ENCODE measurements at places on chromosomes 12 and 14.

GRCh38 chr12:3473844-3474243, 17.2 kb upstream of the PRMT8 start:
- no peak for DNase-seq

DNA sequence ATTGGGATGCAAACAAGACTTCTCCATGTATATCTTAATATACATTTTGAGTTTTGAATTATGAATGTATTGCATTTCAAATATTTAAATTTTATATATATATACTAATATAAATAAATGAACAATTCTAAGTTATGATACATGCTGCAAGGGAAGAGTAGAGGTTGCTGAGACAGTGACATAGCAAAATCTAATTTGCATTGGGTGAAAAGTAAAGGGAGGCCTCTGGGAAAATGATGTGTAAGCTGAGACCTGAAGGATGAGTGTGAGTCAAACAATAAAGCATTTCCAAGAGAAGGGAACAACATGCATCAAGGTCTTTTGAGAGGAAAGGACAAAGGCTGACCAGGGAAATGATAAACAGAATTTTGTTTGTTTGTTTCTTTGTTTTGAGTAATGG, 62.9 kb upstream of the PTPRQ start:
- DNase-seq: no peak

DNA sequence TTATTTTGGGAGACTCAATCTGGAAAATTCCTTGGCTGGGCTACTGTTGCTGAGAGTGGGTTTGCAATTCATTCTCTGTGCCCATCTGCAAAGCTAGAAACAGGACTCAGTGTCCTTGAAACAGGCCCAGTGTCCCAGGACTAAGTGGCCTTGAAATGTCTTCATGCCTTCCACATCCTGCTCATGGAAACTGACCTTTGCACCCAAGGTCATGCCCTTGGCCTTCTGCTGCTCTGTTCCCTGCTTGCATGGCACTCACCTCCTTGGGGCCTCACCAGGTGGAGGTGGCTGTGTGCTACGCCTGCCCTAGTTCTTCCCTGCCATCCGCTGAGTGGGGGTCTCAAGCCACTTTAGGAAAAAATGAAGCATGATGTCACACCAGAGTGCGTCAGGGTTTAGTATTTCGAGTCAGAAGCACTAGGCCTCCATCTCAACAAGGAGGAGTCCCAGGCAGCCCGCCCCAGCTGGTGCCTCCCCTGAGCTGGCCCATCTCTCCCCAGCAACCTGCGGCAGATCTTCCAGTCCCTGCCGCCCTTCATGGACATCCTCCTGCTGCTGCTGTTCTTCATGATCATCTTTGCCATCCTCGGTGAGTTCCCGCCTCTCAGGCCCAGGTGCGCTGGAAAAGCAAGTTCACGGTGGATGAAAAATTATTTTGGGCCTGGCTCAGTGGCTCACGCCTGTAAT, 48.1 kb downstream of the TPCN1 start:
- DNase-seq: no peak

DNA sequence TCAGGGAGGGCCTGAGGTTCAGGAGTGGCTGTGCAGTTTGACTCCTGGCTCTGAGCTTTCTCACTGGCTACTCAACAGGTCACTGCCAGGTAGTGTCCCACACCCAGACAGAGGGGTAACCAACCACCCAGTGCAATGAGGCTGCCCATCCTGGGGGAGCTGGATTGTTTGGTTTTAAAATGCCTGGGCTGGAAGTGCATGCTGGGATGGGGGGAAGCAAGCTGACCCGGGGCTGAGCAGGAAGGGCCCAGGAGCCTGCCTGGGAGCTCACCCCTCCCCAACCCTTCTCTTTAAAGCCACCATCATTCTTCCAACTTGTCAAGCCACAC, 12.6 kb upstream of the ABHD12B start:
- no peak for DNase-seq

- no peak for DNase-seq
Observed at GRCh38 chr14:55373784-55374705, 37.6 kb downstream of the ATG14 start.

DNA sequence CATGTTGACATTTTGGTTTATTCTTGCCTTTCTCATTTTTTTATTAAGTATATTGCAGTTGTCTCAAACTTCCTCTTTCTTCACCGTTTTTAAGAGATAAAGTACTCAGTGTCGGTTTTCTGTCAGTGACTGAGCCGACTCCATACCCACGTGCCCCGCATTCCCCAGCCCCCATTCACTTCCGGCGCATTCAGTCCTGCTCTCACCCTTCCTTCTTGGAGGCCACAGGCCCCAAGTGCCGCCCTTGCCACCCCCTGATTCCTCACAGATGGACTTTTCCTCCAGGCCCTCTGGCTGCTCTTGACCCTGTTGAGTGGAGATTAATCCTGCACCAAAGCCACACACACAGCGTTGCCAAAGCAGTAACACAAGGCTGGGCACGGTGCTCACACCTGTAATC, 19.1 kb upstream of the DNAH10 start:
- DNase-seq: no peak

- DNase-seq: no peak
Observed at GRCh38 chr12:64598831-64599230, 11.5 kb upstream of the RASSF3 start.

DNA sequence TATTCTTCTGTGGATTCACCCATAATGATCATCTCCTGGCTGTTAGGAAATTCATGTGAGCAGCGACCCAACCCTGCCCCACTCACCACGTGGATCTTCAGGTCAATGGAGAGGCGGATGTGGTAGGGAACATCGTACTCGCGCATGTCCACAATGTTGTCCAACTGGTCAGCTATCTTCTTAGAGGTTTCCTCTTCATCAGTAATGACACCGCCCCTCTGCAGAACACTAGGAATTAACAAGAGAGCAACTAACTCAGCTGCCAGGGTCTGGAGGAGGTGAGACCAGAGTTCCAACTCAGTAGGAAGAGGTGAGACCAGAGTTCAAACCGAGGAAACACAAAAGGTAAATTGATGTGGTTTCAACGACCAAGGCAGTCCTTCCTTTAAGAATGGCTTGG, 9.7 kb downstream of the POLE start:
- no peak for DNase-seq

DNA sequence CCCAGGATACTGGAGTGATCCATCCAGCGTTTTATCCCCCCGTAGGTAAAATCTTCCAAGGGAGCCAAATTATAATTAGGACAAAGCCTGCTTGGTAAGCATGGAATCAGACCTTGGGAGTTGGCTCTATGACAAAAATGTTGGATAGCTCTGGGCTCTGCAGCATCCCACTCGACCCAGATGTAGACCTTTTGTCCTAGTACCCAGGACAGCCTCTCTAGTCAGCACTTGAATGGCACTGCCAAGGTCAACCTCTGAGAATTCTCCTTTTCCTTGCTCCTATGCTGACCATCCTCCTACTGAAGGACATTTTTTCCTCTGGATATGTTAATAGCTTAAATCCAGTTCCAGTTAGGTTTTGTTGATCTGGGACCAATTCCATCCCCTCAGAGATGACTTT, 104.7 kb upstream of the SLC35F4 start:
- DNase-seq: no peak

DNA sequence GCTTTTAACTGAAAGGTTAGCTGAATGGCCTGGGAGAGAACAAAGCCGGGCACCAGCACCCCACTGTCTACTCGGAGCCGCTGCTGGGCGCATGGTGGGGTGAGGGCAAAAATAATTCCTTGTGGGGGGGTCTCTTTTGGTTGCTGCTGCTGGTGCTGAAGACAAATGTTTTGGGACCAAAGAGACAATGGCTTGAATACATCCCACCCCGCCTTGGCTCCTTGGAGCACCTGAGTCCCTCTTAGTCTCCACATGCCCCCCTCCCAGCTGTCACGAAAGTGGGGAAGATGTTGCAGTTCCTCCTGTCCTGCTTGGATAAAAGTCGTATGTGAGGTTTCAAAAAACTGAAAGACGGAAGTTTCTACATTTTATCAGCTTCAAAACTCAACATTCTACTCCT, 85.0 kb downstream of the PIWIL1 start:
- DNase-seq: no peak

GRCh38 chr12:63302269-63302940, 151.4 kb upstream of the AVPR1A start:
- no peak for DNase-seq

GRCh38 chr14:89787525-89787924, 167.0 kb downstream of the EFCAB11 start:
- no peak for DNase-seq

- DNase-seq: no peak
Observed at GRCh38 chr12:39923364-39923763, 182.5 kb downstream of the SLC2A13 start.

DNA sequence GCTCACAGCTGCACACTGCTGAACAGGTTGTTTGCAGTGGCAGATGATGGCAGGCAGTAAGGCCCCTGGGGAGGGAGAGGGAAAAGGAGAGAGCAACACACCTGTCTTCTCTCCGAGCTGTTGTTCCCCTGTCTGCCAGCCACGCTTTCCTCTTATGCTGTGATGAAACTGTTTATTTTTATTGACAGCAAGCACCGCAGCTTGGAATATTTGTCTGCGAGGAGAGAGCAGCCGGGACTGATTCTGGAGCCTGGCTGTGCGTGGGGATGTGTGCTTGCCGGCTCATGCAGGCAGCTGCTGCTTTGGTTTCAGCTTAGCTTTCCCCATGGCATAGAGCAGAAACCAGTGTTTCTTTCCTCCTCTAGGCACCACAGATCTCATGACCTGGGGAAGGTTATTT, 58.7 kb upstream of the KCNA5 start:
- DNase-seq: no peak

- DNase-seq: no peak
Observed at GRCh38 chr12:97336900-97337751, 125.5 kb upstream of the RMST start.

DNA sequence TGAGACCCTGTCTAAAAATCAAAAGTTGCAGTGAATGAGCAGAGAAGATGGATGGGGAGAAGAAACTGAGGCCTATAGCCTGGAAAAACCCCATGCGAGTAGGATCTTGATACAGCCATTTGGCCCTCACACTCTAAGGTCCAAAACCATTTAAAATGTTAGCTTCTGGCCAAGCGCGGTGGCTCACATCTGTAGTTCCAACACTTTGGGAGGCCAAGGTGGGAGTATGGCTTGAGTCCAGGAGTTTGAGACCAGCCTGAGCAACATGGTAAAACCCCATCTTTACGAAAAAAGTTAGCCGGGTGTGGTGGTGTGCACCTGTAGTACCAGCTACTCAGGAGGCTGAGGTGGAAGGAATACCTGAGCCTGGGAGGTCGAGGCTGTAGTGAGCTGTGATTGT, 19.8 kb downstream of the VRTN start:
- no peak for DNase-seq

GRCh38 chr14:75333606-75334548, 55.2 kb downstream of the FOS start:
- peak; percentile 21 for DNase-seq

- DNase-seq: no peak
Observed at GRCh38 chr14:99387880-99388279, 92.8 kb downstream of the SETD3 start.

DNA sequence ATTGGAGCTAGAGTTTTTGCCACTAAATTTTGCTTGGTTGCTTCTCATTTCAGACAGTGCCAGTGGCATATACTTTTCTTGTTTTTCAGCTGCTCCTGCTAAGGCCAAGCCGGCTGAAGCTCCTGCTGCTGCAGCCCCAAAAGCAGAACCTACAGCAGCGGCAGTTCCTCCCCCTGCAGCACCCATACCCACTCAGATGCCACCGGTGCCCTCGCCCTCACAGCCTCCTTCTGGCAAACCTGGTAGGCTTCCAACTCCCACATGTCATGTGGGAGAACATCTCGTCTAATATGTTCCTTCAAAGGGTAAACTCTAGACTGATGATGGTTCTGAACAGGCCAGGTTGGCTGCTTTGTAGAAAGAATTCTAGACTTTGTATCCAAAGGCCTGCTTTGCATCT, 11.0 kb downstream of the DLST start:
- no peak for DNase-seq

GRCh38 chr14:69953266-69953915, 74.2 kb downstream of the SMOC1 start:
- no peak for DNase-seq

DNA sequence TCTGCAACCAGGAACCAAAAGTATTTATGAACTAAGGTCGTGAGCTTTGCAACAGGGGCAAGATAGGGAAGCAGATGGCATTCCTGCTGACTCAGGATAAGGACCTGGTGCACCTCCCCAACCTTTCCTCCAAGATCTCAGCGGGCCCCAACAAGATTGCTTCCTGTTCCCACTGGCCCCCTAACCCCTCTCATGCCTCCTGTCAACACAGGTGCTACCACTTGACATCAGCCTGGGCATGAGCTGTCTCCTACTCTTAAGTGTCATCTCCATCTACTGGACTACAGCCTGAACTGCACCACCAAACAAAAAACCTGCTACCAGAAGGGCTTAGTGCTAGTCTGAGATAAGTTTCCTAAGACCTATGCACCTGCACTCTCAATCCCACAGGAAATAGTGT, 32.7 kb downstream of the MED6 start:
- DNase-seq: no peak

DNA sequence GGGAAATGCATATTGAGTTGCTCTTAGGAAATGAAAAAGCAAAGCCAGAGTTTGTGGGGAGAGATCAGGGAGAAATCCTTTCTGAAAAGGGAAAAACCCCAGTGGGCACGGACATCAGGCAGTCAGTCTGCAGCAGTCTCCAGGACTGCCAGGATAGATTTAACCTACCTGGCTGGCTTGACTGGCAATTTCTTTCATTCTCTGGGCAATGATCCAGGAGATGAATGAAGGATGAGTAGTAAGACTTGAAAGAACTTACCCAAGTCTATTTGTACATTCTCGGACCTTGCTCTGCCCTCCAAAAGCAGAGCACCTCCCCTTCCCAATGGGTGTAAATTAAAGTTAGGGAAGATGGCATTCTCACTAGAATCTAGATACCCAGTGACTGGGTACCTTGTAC, 42.9 kb downstream of the CMAS start:
- DNase-seq: no peak

DNA sequence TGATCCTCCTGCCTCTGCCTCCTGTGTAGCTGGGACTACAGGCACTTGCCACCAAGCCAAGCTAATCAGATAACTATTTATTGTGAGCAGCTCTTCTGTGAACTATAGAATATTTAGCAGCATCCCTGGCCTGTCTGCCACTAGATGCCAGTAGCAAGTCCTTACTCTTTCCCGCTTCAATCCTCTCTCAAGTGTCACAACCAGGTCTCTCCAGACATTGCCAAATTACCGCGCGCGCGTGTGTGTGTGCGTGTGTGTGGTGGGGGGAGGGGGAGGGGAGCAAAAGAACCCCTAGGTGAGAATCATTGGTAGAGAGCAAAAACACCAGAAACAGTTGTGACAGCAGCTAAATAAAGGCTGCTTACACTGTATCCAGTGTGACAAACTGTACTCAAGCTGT, 49.9 kb downstream of the PPP2R5E start:
- DNase-seq: no peak

GRCh38 chr12:50151047-50151687, 16.0 kb downstream of the CERS5 start:
- no peak for DNase-seq

GRCh38 chr14:29410581-29410980, 517.1 kb downstream of the PRKD1 start:
- no peak for DNase-seq

GRCh38 chr12:53989227-53990113, 4.5 kb downstream of the HOXC10 start:
- DNase-seq: no peak

GRCh38 chr14:94110552-94111181, at the start of gene IFI27:
TSS of gene IFI27 (plus strand) at chr14:94110736.
- no peak for DNase-seq

GRCh38 chr12:39503439-39503838, 60.5 kb upstream of the KIF21A start:
- DNase-seq: no peak

Data from activated CD4-positive, CD25-positive, alpha-beta regulatory T cell treated with anti-CD3 and anti-CD28 coated beads, Interleukin-2, amount 50 U/mL, for 16 hours (primary cell).